WTC11 (cell line): ENCODE measurements at places on chromosomes 3 and 15. TPM values are rescaled to one million over a fixed set of nuclear protein-coding genes. Genes with fewer than 3 reads are reported as not detected.

DNA sequence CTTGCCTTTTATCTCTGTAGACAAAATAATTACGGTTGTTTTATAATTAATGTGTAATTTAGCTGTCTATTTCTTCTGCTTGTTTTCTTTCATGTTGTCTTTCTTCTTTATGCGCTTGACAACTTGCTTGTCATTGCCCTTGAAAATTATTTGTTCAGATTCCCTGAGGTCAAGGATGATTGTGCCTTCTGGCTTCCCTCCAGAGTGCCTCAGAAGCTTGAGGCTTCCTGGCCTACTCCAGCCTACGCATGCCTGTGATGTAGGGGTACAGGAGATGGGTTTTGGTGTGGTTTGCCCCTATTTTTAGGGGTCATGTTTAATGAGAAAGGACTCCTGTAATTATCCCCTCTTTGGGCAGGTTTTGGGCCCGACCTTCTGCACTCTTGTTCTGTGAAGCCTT, 231.5 kb downstream of the SV2B start:
- H3K27ac ChIP-seq, result no peak overlapping the region
- no peak for DNase-seq
- no peaks in the 10 kb centered on the region for H3K27me3 ChIP-seq
- no peaks in the 10 kb centered on the region for H3K4me1 ChIP-seq
- H3K36me3 ChIP-seq, result no peaks in the 10 kb centered on the region
- no peak overlapping the region for H3K4me3 ChIP-seq

- no peaks in the 10 kb centered on the region for H3K27me3 ChIP-seq
- DNase-seq, result no peak
- H3K36me3 ChIP-seq, result peaks cover 49% of the 10 kb centered on the region
- peak overlapping the region; percentile 91 for H3K27ac ChIP-seq
- peaks cover 17% of the 10 kb centered on the region for H3K4me1 ChIP-seq
- no peak overlapping the region for H3K4me3 ChIP-seq
Measured at GRCh38 chr15:65578904-65579728, 31.8 kb downstream of the INTS14 start.

DNA sequence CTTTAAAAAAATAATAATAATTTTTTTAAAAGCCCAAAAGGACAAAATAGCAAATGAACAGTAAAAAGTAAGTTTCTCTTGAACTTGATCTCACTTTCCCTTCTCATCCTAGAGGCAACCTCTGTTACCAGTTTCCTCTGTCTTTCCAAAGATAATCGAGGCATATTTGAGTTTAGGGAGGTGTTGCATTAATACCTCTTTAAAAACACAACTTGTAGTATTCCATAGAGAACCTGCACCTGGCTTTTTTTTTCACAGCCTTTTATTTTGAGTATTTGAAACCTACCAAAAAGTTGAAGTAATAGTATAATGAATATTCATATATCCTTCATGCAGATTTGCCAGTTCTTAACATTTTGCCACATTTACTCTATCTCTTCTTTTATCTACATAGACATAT, 9.1 kb downstream of the CSK start:
- no peaks in the 10 kb centered on the region; the same call in 1 of the 2 replicates for H3K27me3 ChIP-seq
- no peak overlapping the region for H3K27ac ChIP-seq
- DNase-seq, result no peak
- H3K4me3 ChIP-seq, result no peak overlapping the region
- H3K36me3 ChIP-seq, result no peaks in the 10 kb centered on the region

Gene MCTP2
- total RNA-seq, result 7.3 to 7.4 TPM (median 7.4 TPM) in 3 replicates

GRCh38 chr3:68648494-68648893, 283.9 kb downstream of the TAFA4 start:
- peaks cover 4% of the 10 kb centered on the region for H3K4me1 ChIP-seq
- H3K27ac ChIP-seq, result no peak overlapping the region
- DNase-seq, result no peak
- H3K36me3 ChIP-seq, result no peaks in the 10 kb centered on the region

DNA sequence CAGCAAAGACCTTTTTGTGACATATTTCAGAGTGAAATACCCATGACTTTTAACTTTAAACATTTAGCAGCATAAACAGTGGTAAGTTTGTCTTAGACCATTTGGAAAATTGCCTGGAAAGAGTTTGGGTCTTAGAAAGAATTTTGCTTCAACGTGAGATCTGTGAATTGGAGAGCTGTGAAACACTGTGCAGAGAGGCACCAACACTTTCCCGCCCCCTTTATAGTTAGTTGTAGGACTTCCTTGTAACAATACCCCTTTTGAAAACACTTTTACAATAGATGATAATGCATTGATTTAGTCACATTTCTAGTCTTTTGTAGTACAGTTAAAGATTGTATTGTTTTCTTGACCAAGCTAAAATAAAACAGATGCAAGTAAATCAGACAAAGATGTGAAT, 43.5 kb upstream of the MBNL1 start:
- no peaks in the 10 kb centered on the region for H3K4me1 ChIP-seq
- DNase-seq, result no peak
- no peaks in the 10 kb centered on the region for H3K36me3 ChIP-seq
- no peak overlapping the region for H3K27ac ChIP-seq

- no peaks in the 10 kb centered on the region for H3K4me1 ChIP-seq
- no peak overlapping the region for H3K4me3 ChIP-seq
- no peaks in the 10 kb centered on the region for H3K36me3 ChIP-seq
- H3K27me3 ChIP-seq, result peaks cover 13% of the 10 kb centered on the region
Measured at GRCh38 chr3:46270474-46270873, 28.2 kb downstream of the CCR3 start.

Gene TFRC
- total RNA-seq, result 92.8 to 143 TPM (median 93.4 TPM) in 3 replicates

DNA sequence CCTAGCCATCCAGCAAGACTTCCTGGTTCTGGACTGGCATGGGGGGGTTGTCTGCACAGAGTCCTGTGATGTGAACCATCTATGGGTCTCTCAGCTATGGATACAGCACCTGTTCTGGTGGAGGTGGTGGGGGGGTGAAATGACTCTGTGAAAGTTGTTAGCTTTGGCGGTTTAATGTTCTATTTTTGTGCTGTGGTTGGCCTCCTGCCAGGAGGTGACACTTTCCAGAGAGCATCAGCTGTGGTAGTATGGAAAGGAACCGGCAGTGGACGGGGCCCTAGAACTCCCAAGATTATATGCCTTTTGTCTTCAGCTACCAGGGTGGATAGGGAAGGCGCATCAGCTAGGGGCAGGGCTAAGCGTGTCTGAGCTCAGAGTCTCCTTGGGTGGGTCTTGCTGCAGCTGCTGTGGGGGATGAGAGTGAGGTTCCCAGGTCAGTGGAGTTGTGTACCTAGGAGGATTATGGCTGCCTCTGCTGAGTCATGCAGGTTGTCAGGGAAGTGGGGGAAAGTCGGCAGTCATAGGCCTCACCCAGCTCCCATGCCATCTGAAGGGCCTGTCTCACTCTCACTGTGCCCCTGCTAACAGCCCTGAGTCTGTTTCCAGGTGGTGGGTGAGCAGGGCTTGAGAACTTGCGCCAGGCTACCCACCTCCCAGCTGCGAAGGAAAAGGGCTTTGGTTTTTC, 7.1 kb upstream of the LARS2 start:
- peaks cover 8% of the 10 kb centered on the region for H3K36me3 ChIP-seq
- no peak overlapping the region for H3K27ac ChIP-seq
- H3K27me3 ChIP-seq, result peaks cover 3% of the 10 kb centered on the region; the same call in 1 of the 2 replicates
- DNase-seq, result no peak

Gene GHSR
- total RNA-seq, result not detected in 3 replicates

- no peaks in the 10 kb centered on the region for H3K36me3 ChIP-seq
- DNase-seq, result no peak
- H3K4me1 ChIP-seq, result no peaks in the 10 kb centered on the region
- H3K27me3 ChIP-seq, result no peaks in the 10 kb centered on the region; the same call in 1 of the 2 replicates
- H3K4me3 ChIP-seq, result no peak overlapping the region
Measured at GRCh38 chr3:68249265-68249664, 594.9 kb upstream of the SUCLG2 start.

Gene TEX9
- 10.2 to 12.2 TPM (median 11.1 TPM) in 3 replicates for total RNA-seq

GRCh38 chr3:89072642-89073041, 34.8 kb upstream of the EPHA3 start:
- no peaks in the 10 kb centered on the region for H3K4me1 ChIP-seq
- peaks cover 13% of the 10 kb centered on the region for H3K36me3 ChIP-seq
- H3K4me3 ChIP-seq, result no peak overlapping the region
- DNase-seq, result no peak

Gene ITIH4
- total RNA-seq, result 2.4 to 6.2 TPM (median 3.9 TPM) in 3 replicates

GRCh38 chr15:99842071-99842470, 108.8 kb upstream of the LYSMD4 start:
- H3K36me3 ChIP-seq, result no peaks in the 10 kb centered on the region
- no peak for DNase-seq

GRCh38 chr3:50617096-50617791, at the start of gene MAPKAPK3:
TSS of gene MAPKAPK3 (plus strand) at chr3:50617151. CDS start at chr3:50617566, 415 bp downstream.
- H3K36me3 ChIP-seq, result no peaks in the 10 kb centered on the region
- peak within 1 kb of the TSS; percentile 34; the same call in 1 of the 2 replicates for H3K27ac ChIP-seq
- peak within 1 kb of the TSS; percentile 82 for H3K4me3 ChIP-seq
- H3K27me3 ChIP-seq, result peaks cover 27% of the 10 kb centered on the region
- DNase-seq, result no peak

Gene OXTR
- total RNA-seq, result 1.6 to 3.6 TPM (median 1.7 TPM) in 3 replicates

DNA sequence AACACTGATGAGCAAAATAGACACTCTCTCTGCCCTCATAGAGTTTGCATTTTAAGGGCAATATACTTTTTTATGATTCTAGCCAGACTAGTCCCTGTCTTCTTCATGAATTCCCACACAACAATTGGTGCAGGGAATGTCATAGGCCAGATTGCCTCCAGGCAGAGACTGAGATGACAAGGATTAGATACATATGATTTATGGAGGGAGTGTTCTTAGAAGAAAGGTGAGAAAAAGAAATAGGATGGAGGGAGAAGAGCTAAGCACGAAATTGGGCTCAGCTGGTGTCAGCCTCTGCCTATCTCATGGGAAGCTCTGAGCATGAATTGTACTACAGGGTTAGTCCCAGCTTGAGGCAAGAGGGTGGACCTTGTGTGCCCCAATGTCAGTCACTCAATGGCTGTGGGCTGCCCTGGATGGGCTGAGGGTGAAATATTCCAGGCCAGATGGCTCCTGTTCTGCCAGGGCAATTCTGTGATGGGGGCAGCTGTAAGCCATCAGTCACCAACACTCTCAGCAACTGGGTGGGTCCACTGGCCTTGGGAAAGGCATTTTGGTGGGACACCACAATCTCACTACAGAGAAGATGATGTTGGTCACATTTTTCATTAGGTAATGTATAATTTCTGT, 31.1 kb downstream of the EIF1B start:
- no peak for DNase-seq
- no peaks in the 10 kb centered on the region for H3K36me3 ChIP-seq
- no peak overlapping the region for H3K4me3 ChIP-seq
- no peaks in the 10 kb centered on the region for H3K4me1 ChIP-seq

- 0 out of 2 replicates have a peak, but pooled peaks cover 3% of the 10 kb centered on the region for H3K4me1 ChIP-seq
- H3K36me3 ChIP-seq, result no peaks in the 10 kb centered on the region
- no peak for DNase-seq
- H3K27ac ChIP-seq, result no peak overlapping the region
Measured at GRCh38 chr3:106277731-106278130, 408.9 kb upstream of the CBLB start.

- no peaks in the 10 kb centered on the region for H3K27me3 ChIP-seq
- H3K36me3 ChIP-seq, result no peaks in the 10 kb centered on the region
- H3K4me1 ChIP-seq, result peaks cover 2% of the 10 kb centered on the region; the same call in 1 of the 2 replicates
- no peak overlapping the region for H3K27ac ChIP-seq
- no peak for DNase-seq
- H3K4me3 ChIP-seq, result no peak overlapping the region
Measured at GRCh38 chr3:36876181-36876936, 68.5 kb downstream of the TRANK1 start.

GRCh38 chr3:187736418-187736871, 8.8 kb downstream of the BCL6 start:
- H3K27me3 ChIP-seq, result peaks cover 24% of the 10 kb centered on the region
- no peak overlapping the region for H3K27ac ChIP-seq
- no peak for DNase-seq

Gene GRAMD1C
- total RNA-seq, result 2.6 to 3.5 TPM (median 2.8 TPM) in 3 replicates

Gene PP2D1
- total RNA-seq, result not detected in 3 replicates

Gene UROC1
- 0.09 TPM in 1 of 3 replicates, not detected in the others for total RNA-seq

Gene ZNF609
- total RNA-seq, result 45.9 to 47.4 TPM (median 46.3 TPM) in 3 replicates

Gene TRIP4
- 12.9 to 15.7 TPM (median 15.4 TPM) in 3 replicates for total RNA-seq

DNA sequence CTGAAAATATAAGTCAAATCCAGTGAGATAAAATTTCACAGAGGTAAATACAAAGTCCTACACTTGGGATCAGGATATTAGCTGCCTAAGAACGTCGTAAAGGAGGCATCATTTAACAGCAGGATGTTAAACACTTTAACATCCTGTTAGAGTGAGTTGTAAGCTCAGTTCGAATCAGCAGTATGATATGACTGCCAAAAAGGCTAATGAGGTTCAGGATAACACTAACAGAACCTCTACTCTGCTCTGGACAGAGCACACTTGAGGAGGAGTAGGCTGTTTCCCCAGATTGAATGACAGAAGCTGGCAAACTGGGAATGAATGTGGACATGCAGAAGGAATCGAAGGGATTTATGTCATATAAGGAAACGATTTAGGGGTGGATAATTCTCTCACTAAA, 227.1 kb upstream of the CD96 start:
- H3K27me3 ChIP-seq, result no peaks in the 10 kb centered on the region; the same call in 1 of the 2 replicates
- no peak for DNase-seq
- no peak overlapping the region for H3K4me3 ChIP-seq
- H3K27ac ChIP-seq, result no peak overlapping the region

Gene FSTL1
- total RNA-seq, result 271 to 286 TPM (median 272 TPM) in 3 replicates

- DNase-seq, result no peak
- no peak overlapping the region for H3K27ac ChIP-seq
- H3K36me3 ChIP-seq, result peaks cover 24% of the 10 kb centered on the region
- no peaks in the 10 kb centered on the region for H3K4me1 ChIP-seq
Measured at GRCh38 chr3:51478630-51479029, 21.2 kb downstream of the DCAF1 start.

Gene CPA3
- total RNA-seq, result not detected in 3 replicates

GRCh38 chr15:63559753-63560152, 37.4 kb upstream of the FBXL22 start:
- no peak for DNase-seq
- peaks cover 52% of the 10 kb centered on the region for H3K4me1 ChIP-seq
- peak overlapping the region; percentile 14; the same call in 1 of the 2 replicates for H3K4me3 ChIP-seq
- peak overlapping the region; percentile 89; the same call in 1 of the 2 replicates for H3K27ac ChIP-seq
- no peaks in the 10 kb centered on the region; the same call in none of the 2 replicates for H3K36me3 ChIP-seq

DNA sequence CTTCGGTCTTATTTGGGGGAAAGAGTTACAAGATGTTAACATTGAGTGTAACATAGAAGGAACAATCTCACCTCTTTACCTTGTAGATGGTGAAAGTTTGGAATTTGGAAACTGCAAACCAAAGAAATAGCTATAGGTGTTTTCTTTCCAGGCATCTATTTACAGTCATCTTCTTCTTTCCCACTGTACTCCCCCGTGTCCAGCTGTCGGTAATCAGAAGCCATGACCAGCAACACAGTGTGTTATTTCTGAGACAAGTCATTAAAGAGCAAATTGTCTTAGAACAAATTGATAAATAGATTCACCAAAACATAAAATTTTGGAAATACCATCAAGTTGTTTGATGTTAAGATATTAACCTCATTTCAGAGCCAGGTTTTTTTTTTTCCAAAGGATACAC, 590.5 kb upstream of the NAALADL2 start:
- H3K27ac ChIP-seq, result no peak overlapping the region
- H3K36me3 ChIP-seq, result peaks cover 5% of the 10 kb centered on the region
- H3K27me3 ChIP-seq, result no peaks in the 10 kb centered on the region
- H3K4me1 ChIP-seq, result no peaks in the 10 kb centered on the region

Gene MYO5C
- 22.5 to 25.3 TPM (median 22.9 TPM) in 3 replicates for total RNA-seq

- H3K27me3 ChIP-seq, result no peaks in the 10 kb centered on the region
- peak overlapping the region; percentile 54 for H3K27ac ChIP-seq
- peaks cover 7% of the 10 kb centered on the region for H3K36me3 ChIP-seq
Measured at GRCh38 chr15:40782609-40783227, 12.9 kb downstream of the C15orf62 start.
